ENCODE measurements at places on chromosomes 12 and 14.

DNA sequence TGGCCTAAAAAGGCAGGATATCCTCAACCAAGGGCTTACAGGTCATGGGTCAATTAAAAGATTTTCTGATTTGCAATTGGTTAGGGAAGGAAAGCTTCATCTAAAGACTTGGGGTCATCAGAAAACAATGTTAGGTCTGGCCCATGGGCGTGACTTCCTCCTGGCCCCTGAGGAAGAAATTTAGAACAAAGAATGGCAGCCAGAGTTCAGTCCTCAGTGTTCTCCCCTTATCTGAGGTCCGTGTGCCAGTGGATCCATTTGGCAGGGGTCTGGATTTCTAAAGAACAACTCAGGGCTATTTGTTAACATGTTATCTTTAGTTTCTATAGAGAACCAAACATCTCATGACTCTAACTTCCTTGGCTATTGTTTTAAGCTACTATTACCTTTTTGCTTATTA lies 27.8 kb upstream of the NFYB start:
- DNase-seq: no peak

GRCh38 chr12:76680940-76681339 lies 83.0 kb upstream of the ZDHHC17 start:
- no peak for DNase-seq

- DNase-seq: no peak
These were observed 27.4 kb upstream of the TSPAN9 start for GRCh38 chr12:3049611-3050249.

DNA sequence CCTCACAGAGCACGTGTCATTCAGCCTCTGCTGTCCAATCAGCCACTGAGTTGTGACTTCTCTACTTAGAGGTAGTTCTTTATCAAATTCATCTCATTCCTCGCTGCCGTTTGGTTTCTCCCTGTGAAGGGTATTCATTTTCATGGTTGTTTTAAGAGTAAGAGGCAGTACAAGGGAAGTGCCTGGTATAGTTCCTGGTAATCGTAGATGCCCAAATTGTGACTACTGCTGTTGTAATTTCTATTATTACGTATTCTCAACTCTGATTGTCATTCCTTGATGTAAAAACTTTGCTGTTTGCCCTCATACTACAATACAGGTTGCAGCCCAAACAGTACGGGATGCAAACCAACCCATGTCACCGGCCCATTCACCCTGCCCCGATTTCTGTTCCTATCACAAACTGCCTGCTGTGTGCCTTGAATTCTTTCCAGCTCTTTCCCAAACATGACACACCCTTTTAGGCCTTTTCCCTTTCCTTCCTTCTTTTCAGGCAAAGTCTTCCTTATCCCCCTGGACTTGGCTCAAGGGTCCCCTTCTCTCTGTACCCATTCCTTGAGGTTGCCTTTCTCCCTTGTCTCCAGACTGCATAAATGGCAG lies 93.0 kb downstream of the SLC25A47 start:
- no peak for DNase-seq

GRCh38 chr14:67680941-67681340 lies 6.5 kb upstream of the VTI1B start:
- no peak for DNase-seq

DNA sequence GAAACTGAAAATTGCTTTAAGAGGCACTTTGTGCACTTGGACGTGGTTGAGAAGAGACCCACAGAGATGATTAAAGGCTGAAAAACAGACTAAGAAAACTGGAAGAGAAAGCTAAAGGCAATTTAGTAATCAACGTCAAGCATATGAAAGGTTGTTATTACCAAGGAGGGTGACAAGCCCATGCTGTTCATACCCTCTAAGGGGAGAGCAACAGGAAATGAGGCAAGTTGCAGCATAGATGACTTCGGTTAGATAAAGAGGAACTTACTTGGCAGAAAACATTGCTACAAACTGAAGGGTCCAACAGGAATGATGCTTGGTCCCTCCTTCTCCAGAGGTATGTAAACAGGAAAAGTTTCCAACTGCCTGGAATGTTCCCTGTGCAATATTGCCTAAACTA lies 107.8 kb downstream of the DUSP6 start:
- DNase-seq: no peak

GRCh38 chr14:79050787-79051727 lies 880.9 kb downstream of the NRXN3 start:
- DNase-seq: no peak

- no peak for DNase-seq
These were observed 64.8 kb downstream of the PPP2R5C start for GRCh38 chr14:101826351-101826750.

DNA sequence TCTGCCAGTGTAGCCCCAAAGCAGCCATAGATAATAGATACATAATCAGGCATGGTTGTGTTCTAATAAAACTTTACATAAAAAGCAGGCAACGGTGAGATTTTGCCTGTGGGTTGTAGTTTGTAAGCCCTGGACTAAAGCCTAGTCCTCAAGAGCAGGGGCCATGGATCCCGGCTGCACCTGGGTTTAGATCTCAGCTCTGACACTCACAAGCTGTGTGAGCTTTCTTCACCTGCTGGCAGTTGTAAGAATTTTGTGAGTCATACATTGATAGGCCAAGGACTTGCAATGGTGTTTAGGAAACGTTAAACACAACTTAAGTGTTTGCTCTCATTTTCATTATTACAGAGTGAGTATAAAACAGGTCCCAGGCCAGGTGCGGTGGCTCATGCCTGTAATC lies 395.8 kb upstream of the TBX3 start:
- no peak for DNase-seq

- DNase-seq: peak; percentile 47
These were observed 59.1 kb downstream of the ESR2 start for GRCh38 chr14:64234877-64235651.

DNA sequence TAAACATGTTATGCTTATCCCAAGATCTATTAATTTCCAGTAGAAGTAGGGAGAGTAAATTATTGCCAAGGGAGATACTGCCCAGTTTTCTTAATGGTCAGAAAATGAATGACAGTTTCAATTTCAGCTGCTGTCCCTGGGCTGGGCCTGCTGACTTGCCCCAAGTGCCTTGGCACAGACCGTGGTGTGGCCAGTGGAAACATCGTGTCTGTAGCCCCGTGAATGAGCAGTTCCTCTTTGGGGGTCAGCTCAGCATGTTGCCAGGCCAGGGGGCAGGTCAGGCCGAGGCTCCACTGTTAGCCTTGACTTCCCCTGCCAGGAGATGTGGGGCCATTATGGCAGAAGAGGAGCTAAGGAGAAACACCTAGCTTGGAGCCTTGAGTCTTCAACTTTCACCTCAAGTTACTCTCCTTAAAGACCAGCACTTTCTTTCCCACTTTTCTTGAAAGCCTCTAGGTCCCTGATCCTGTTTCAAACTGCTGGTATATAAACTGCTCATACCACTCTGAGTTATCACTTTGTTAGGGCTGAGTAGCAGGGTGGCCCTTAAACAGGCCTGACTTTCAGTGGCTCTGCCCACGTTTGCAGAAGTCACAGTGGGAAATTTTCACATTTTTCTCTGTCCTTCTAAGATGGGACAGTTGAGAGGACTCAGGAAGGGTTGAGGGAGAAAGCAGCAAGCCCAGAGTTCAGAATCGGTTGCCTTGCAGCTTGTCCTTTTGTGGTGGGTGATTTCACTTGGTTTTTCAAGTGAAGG lies 73.2 kb downstream of the SUSD6 start:
- DNase-seq: no peak

- no peak for DNase-seq
These were observed 2.6 kb downstream of the MLXIP start for GRCh38 chr12:122081083-122081696.

GRCh38 chr12:575948-576614 lies 87.2 kb downstream of the NINJ2 start:
- DNase-seq: peak; percentile 80

- DNase-seq: no peak
These were observed 90.6 kb upstream of the PWP1 start for GRCh38 chr12:107594995-107595394.

DNA sequence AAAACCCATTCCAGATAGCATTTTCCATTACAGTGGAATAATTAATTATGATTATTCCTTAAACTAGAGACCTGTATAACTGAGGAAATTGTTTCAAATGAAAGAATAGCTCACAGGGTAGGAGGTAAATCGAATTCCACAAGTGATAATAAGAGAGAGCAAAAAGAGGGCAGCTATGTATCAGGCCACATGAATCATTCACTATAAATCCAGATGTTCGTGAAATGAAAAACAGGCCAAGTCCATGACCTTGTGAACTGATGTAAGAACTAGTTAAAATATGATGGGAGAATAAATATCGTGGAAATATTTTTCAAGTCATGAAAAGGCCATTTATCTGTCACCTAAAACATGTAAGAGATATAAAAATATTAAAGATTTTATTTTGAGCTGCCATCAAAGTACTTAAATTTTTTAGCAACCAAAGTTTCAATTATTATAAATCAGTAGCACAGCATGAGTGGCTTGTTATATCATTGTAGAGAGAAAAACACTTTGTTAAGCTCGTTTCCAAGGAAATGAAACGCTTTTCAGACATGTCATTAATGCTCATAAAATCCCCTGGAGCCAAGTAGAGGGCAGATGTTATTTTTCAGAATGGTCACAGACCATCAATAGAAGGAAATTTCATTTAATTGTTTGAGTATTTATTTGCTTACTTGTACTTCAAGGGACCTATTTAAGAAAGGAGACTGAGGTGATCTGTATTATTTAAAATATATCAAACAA lies 120.6 kb upstream of the CDKN3 start:
- DNase-seq: no peak

DNA sequence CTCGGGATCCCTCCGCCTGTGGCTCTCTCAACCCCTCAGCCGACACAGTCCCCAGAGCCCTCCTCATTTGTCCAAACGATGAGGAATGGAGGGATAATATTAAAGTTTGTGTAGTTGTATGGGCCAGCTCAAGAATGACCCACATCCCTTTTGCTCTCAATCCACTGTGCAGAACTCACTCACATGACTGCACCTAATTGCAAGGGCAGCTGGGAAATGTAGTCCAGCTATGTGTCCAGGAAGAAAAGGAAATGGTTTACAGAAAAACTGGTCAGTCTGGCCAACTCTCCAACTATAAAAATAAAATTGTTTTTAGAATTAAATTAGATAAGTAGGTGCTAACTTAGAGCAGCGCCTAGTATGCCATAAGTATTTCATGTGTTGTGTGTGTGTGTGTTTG lies 66.6 kb downstream of the GALNT8 start:
- DNase-seq: no peak

DNA sequence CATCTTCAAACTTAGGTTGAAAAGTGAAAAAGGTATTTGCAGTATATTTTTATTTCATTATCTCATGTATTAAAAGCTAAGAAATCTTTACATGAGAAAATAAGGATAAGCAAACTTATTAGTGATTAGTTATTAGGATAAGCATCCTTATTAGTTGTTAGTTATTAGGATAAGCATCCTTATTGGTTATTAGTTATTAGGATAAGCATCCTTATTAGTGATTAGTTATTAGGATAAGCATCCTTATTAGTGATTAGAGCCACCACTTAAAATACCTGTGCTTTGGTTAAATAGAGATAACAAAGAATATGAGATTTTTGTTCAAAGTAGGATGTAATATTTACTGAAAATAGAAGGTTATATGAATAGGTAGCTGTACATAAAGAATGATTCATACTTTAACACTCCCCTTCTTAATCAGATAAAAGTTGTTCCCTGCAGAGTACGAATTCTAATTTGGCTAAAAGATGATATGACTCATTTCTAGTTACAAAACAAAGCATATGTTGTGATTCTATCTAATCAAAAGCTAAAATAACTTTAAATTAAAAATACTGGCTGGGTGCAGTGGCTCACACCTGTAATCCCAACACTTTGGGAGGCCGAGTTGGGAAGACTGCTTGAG lies 56.4 kb downstream of the KDM5A start:
- no peak for DNase-seq

- DNase-seq: no peak
These were observed 44.8 kb upstream of the PTHLH start for GRCh38 chr12:28017126-28017872.

- no peak for DNase-seq
These were observed 3.7 kb downstream of the KERA start for GRCh38 chr12:91053951-91054715.

DNA sequence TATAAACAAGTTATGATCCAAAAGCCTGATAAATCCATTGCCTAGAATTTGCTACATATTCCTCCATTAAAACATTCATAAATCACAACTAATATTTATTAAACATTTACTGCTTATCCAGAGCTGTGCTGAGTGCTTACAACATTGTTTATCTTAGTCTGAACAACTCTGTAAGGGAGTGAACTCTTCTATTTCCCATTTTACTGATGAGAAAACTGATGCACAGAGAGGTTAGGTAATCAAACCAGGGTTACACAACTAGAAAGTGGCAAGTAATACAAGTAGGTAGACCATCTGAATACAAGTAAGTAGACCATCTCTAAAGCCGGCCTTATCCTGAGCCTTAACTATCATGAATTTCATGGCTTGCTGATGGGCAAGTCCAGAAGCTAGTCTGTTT lies 39.5 kb downstream of the WASHC3 start:
- DNase-seq: no peak

DNA sequence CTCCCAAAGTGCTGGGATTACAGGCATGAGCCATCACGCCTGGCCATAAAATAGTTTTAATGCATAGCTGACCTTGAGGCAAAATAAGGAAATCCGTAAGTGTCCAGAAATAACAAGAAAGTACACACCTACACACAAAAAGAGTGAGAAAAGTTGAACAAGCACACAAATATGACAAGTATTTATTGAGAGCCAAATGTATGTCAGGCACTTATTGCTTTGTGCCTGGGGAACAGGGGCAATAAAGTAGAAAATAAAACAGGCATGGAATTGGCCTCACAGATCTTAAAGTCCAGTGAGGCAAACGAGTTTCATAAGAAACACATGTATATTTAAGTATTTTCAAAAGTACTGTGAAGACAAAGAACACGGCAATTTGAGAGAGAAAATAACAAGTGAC lies 103.7 kb downstream of the ERGIC2 start:
- no peak for DNase-seq

DNA sequence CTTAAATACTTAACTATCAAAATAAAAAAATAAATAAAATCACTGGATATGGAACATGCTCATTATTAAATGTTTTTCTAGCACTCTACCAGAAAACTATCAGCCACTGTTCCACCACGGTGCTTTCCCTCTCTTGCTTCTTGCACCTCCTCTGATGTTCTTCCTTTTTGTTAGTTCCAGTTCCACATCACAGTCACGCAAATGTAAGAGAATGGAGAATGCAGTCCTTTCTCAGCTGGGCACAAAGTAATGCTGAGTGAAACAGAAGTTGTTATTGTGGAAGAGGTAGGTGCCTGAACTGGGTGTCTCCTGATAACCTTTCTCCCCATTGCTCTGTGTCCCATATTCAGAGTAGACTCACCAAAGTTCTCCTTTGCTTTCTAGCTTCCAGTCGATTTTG lies 1116.9 kb upstream of the TMEM132C start:
- no peak for DNase-seq

GRCh38 chr12:112967858-112968257 lies 10.5 kb upstream of the OAS2 start:
- no peak for DNase-seq

- DNase-seq: no peak
These were observed 1897.6 kb upstream of the FLRT2 start for GRCh38 chr14:83632375-83632774.
